Eye (tissue), 1 donor: ENCODE measurements at places on chromosomes 12 and 14.
A peak's percentile ranks its signal among the peaks of the same experiment; 100 is the strongest.

- DNase-seq = peak; percentile 48
These were observed 71.9 kb downstream of the BCL11B start for GRCh38 chr14:99199846-99200653.

DNA sequence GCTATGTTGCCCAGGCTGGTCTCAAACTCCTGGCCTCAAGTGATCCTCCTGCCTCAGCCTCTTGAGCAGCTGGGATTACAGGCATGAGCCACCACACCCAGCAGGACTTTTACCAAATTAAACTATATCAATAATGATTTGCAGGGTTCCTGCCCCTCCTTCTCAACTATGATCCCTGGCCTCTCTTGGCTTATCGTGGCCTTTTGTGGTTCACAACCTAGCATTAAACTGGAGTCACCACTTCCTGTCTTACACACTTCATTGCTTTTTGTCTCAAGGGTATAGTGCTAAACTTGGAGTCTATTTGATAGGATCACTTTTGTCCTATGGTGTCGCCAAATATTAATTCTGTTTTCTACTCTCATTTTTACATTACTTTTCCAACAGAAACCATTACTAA is 64.5 kb downstream of the SEC23A start:
- DNase-seq = no peak

DNA sequence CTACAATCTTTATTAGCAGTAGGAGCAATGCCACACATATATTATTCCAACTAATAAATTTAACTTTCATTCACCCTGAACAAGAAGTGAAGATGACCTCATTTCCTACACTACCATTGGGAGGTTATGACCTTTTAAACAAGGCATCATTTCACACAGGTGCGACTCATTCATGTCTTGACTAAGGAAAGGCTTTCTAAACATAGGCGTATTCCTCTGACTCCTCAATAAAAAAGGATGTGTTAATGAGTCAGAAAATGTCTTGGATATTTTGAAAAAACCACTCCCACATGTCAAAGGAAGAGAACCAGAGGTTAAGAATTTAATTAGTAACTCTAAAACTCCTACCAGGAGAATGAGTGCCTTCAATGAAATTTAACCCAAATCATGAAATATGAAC is 115.2 kb downstream of the PRICKLE1 start:
- no peak for DNase-seq

GRCh38 chr12:51390891-51391282 is 319 bp downstream of the GALNT6 start:
- no peak for DNase-seq

DNA sequence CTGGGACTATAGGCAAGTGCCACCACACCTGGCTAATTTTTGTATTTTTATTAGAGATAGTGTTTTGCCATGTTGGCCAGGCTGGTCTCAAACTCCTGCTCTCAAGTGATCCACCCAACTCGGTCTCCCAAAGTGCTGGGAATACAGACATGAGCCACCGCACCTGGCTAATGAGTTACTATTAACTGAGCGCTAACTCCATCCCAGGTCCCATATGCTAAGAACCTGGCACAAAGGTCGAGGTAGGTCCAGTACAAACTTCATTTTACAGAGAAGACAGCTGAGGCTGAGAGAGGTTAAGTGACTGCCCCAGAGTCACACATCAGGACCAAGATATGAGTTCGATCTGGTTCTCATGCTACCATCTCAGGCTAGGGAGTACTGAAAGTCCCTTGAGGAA is 4.5 kb upstream of the PLA2G1B start:
- no peak for DNase-seq

DNA sequence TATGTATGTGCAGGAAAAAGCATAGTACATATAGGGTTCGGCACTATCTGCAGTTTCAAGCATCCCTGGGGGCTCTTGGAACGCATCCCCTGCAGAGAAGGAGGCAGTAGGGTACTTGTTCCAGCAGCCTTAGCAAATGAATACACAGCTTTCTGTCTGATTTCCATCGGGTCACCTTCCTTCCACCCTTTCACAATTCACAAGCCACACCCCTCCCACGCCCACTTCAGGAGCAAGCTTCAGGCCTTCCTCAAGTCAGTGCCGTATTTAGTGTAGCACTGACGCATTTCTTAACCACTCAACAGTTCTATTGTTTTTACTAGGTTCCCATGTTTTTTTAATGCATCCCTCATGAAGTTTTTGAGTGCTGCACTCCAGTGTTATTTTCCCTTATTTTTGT is 64.2 kb downstream of the CLMN start:
- peak; percentile 74 for DNase-seq
